SW 1271 (cell line): ENCODE measurements at places on chromosomes 5 and 9.

DNA sequence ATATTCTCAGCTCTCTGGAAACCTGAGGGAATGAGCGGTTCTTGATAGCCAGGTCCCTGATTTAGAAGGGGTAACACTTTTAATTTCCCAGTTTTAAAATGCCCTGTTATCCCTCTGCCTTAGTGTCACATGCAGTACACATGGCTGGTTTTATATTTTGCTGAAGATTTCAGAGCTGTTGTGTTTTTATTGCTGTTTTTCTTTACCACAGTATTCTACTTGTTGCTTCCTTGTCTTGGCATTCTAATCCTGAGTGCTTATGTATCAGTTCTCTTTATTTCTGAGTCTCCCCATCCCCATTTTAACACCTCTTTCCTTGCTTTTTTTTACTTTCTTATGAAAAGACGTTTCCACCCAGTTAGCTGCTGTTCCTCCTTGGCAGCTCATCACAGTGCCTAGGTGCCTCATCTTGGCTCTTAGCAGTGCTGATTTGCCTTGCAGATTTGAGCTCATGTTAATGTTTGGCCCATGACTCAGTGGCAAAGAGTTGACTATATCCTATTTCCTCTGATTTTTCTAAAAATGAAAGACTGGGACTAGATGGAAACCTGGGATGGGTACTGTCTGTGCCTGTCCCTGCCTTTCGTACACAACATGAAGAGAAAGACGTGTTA, 3.7 kb downstream of the MTRR start:
- no peak for DNase-seq

- no peak for DNase-seq
Observed at GRCh38 chr9:81984928-81985327, 3.6 kb upstream of the SPATA31D1 start.

- no peak for DNase-seq
Observed at GRCh38 chr5:61320860-61321259, 11.2 kb upstream of the ZSWIM6 start.

- no peak for DNase-seq
Observed at GRCh38 chr9:2496169-2496568, 125.4 kb upstream of the VLDLR start.

GRCh38 chr9:14827805-14828204, 82.4 kb downstream of the FREM1 start:
- DNase-seq = no peak

DNA sequence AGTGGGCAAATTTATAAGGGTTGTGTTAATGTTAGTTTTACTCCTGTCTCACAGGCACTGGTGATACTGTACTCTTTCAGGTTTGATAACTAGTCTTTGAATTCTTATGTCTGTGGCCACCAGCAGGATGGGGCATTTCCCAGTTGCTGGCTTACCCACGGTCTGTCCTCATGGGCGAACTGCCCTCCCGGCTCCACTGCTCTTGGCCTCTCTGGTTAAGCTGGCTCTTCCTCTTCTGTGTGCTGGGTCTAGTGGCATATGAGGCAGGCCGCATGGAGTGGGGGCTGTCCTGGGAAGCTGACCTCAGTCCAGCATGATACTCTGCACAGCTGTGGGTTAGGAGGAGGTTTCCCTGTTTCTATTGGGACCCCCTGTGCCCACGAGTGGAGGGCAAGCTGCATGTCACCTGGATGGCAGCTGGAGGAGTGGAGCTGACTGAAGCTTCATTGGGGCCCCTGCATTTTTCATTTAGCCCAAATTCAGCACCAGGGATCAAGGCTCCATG, 19.5 kb downstream of the PHF2 start:
- DNase-seq = no peak
